Astrocyte (in vitro differentiated cells and primary cell): ENCODE measurements at places on chromosomes 3 and 15.

GRCh38 chr15:36172955-36173354 lies 406.5 kb upstream of the CDIN1 start:
- DNase-seq, result no peak

- no peak for DNase-seq
Measured at GRCh38 chr3:111594781-111595180, 365 bp downstream of the ZBED2 start.

- DNase-seq, result no peak
Measured at GRCh38 chr3:97958796-97959195, 13.4 kb downstream of the RIOX2 start.

DNA sequence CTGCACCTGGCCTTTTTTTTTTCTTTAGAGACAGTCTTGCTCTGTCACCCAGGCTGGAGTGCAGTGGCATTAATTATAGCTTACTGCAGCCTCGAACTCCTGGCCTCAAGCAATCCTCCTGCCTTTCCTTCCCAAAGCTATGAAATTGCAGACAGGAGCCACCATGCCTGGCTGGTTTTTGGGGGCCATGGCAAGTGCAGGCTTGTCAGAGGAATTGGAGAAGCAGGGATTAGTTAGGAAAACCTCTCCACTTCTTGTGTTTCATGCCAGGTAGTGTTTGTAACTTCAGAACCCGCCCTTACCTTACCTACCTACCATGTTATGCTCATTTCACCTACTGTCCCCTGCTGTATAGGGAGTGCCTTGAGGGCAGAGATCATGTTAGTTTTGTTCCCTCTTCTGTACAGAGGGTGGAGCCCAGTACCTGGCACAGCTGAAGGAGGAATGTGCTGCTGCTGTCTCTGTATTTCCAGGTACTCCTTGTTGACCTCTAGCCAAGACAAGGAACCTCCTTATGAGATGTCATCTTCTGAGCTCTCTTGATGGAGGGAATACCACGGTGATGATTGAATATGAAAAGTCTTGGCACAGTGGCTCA lies 43.8 kb downstream of the TRAK1 start:
- DNase-seq, result no peak

- DNase-seq, result peak; percentile 30
Measured at GRCh38 chr15:82051664-82052063, 5.8 kb upstream of the MEX3B start.

DNA sequence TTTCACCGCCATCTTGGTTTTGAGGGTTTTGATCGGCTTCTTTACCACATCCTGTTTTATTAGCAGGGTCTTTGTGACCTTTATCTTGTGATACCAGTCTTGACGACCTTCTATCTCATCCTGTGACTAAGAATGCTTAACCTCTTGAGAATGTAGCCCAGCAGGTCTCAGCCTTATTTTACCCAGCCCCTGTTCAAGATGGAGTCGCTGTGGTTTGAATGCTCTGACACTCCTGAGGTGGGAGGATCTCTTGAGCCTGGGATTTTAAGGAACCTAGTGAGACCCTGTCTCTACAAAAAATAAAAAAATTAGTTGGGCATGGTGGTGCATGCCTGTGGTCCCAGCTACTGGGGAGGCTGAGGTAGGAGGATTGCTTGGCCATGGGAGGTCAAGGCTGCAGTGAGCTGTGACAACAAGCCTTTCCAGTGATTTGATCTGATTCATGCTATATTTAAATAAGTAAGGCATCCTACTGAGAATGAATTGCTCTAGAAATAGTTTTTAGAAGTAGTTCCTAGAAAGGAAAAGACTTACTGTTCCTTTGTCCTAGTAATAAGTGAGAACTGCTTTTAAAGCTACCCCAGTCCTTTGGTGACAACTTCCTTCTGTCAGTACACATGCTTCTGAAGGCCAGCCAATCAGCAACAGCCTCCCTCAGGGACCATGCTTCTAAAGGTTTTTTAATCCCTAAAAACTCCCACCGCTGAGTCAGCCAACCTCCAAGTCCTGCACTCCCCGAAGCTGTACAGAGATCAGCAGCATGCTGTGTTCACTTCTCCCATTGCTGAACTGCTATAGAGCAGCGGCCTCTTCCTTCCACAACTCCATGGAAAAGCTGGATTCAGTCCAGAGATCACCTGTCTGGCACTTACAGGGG lies 9.1 kb upstream of the CEMIP start:
- DNase-seq, result no peak

DNA sequence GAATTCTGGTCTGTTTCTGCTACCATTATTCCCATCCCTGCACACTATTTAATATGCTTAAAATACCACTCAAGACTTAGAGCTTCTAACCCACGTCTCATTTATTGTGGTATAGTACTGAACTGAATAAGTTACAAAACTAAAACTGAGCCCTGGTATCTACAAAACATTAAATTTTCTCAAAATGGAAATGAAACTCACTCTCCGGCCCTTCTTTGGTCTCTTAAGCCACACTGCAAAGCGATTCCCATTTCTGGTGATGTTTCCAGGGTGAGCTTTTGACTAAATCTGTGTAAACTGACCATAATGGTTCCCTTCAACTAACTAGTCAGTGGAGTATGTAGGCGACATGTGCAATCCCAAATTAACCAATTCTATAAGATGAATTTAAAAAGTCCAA lies 18.6 kb downstream of the KPNA4 start:
- DNase-seq, result no peak

DNA sequence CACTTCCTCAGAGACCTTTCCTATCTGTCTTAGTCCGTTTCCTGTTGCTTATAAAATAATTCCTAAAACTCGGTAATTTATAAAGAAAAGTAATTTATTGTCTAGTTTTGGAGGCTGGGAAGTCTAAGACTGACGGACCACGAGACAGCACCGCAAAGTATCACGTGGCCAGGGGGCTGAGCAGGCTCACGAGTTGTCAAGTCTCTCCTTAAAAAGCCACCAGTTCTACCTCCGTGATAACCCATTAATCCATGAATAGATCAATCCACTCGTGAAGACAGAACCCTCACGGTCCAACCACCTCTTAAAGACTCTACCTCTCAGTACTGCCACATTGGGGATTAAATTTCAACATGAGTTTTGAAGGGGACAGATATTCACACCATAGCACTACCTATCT lies 821 bp downstream of the LINS1 start:
- peak; percentile 4 for DNase-seq

GRCh38 chr3:43616034-43616433 lies 5.8 kb downstream of the ANO10 start:
- DNase-seq, result no peak

DNA sequence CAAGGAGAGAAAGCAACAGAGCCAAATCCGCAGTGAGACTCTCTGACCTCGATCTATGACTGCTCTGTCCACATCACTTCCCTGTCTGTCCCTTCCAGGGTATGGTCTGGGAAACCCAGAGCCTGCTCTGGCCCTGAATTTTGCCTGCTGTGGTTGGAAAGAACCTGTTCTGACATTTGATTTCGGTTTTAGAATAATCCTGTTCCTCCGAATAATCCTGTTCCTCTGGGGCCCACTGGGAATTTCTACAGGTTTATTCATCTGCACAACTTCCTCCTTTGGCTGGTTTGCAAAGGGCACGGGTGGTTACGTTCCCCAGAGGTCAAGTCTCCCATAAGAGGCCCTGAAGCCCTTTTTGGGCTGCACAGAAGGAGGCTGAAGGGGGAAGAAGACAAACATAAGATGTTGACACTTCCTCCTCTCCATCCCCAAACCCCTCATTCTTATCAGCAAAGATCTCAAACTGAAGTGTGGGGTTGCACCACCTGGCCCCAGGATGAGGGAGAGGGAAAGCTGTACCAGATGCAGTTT lies 10.6 kb downstream of the LAMP3 start:
- DNase-seq, result no peak

GRCh38 chr3:196412704-196413103 lies 19.5 kb downstream of the UBXN7 start:
- no peak for DNase-seq

DNA sequence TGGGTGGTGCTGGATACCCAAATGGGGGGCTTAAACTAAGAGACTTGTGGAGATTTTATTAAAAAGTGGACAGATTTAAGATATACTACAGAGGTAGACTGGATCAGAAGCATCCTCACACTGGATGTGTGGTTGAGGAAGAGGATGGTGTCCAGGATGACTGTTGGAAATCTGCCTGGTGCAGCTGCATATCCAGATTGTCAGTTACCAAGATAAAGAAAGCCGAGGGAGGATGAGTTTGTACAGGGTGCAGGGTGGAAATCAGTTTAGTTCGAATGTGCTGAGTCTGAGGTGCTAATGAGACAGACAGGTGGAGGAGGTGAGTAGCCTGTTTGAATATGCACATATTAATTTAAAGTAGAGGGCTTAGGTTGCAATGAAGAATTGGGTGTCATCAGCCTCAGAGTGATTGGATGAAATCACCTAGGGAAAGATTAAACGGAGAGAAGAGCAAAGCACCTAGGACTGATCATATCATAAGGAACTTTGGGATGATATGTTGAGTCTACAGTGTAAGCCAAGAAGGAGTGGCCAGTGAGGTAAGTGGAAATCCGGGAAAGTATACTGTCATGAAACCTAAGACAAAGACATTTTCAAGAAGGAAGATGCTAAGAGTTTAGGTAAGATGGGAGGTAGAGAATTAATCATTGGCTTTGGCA lies 74.1 kb upstream of the GOLGA8B start:
- DNase-seq, result no peak

GRCh38 chr15:67319961-67320360 lies 65.4 kb downstream of the IQCH start:
- DNase-seq, result no peak

GRCh38 chr3:5047764-5048419 lies 68.7 kb downstream of the BHLHE40 start:
- no peak for DNase-seq
